ENCODE measurements at places on chromosomes 6 and 20. TPM values are rescaled to one million over a fixed set of nuclear protein-coding genes. Genes with fewer than 3 reads are reported as not detected.

DNA sequence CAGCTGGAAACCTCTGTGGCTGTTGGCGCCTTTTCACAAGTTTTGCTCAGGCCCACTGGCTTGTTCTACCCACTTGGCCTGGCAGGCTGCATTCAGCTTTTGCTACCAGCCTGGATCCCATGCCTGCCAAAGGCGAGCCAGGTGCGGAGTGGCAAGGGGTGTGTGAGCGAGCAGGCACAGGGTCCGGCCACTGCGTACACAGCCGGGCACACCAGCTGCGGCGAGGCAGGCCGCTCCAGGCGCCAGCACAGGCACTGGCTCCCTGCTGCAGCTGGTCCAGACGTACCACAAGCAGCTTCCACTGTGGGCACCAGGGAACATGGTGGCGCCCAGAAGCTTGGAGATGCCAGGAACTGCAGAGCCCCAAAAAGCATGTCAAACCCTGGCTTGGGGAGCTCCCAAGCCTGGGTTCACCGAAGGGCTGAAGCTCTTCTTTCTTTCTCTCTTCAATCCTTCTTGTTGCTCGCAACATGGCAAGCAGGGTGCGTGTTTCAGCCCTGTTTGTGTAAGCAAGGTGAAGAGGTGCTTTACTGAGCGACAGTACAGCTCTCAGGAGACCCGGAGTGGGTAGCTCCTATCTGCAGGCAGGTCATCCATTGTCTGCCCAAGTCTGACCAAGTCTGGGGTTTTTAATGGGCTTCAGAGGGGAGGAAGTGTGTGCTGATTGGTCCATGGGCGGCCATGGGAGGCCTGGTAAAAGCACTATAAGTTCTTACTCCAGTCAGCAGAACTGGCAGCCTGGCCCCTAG lies 32.6 kb upstream of the GRM4 start:
- no peak for DNase-seq

The UBE2C gene
- polyA plus RNA-seq, result 27.1 TPM

The CRNKL1 gene
- polyA plus RNA-seq, result 22.7 TPM

- DNase-seq, result no peak
These were observed 113.2 kb upstream of the TENT5A start for GRCh38 chr6:81865712-81866111.

DNA sequence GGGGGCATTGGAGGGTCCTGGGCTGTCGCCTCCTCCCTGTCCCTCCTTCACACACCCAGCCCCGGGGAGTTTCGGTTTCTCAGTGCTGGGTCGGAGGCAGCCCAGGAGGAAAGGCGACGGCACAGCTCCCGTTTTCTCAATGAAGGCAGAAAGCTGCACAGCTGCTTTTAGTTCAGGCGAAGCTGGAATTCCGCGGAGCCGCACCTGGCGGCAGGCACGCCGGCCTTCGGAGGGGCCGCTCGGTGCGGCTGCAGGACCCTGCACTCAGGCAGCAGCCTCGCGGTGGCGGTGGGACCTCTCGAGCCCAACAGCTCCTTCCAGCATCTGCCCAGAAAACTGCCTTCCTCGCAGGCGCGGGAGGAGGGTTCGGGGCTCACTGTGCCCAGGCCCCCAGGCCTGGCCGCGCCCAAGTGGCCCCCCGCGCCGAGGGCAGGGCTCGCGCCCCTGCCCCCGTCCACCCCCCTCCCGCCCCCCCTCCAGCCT lies 4.6 kb downstream of the FOXQ1 start:
- DNase-seq, result no peak

The RIPPLY2 gene
- polyA plus RNA-seq, result not detected

DNA sequence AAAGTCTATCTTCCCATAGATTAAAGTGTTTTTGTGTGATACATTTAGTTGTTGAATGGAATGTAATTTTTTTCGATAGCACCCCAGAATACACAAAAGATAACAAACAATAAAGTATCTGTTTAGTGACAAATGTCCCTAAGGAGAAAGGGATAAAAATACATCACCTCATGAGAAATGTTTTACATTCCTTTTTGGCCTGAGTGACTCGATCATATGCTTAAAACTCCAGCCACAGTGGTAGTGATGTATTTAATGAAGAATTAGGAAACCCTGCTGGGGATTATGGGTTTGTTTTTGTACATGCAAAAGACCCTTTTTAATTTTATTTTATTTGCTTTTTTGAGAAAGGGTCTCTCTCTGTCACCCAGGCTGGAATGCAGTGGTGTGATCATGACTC lies 4.3 kb upstream of the SGK1 start:
- no peak for DNase-seq

DNA sequence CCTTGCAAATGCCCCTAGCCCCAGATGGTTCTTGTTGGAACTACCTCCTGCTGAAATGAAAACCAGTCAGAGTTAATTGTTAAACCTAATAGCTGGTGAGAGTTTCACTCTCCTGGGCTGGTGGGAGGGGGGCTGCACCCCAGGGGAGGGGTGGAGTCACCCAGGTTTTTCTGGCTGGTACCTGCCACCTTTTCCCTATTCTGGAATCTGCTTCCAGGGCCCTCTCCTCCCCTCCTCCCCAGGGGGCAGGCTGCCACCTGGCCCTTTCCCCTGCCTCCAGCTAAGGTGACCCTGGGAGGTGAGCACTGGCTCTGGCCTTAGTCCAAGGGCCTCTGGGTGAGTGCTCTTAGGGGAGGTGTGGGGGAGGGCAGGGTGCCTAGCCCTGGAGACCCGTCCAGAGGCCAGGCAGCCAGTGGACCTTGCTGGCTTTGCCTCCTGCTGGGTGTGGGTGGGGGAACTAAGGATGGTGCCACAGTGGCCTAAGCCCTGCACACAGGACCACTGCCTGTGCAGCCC lies 48.8 kb upstream of the EPB41L1 start:
- DNase-seq, result no peak
